ENCODE measurements at places on chromosomes 13 and 19. TPM values are rescaled to one million over a fixed set of nuclear protein-coding genes. Genes with fewer than 3 reads are reported as not detected.
A peak's percentile ranks its signal among the peaks of the same experiment; 100 is the strongest.

- no peak for DNase-seq
These were observed 8.1 kb downstream of the POMP start for GRCh38 chr13:28666897-28667488.

GRCh38 chr19:13165162-13165997, 15.2 kb downstream of the IER2 start:
- no peak for DNase-seq

GRCh38 chr13:59346999-59347723, 816.6 kb downstream of the DIAPH3 start:
- no peak for DNase-seq

GRCh38 chr19:6476155-6476895, 5.3 kb downstream of the DENND1C start:
- DNase-seq = peak; percentile 63

- no peak for DNase-seq
These were observed 165.2 kb downstream of the STK24 start for GRCh38 chr13:98411617-98412265.

DNA sequence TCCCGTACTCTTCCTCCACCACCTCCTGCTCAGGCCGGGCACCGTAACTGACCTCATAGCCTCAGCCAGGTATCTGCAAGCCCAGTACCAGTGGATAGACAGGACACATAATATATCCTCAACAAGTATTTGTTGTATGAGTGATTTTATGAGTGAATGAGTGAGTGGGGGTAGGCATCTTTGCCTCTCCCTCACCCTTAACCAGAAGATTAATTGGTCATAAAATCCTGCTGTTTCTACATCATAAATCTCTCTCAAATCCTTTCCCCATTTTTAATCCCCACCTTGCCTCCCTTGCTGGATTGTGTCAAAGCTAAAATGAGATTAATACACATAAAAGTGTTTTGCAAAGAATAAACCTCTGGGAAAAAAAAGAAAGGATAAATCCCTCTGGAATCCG, 44.4 kb upstream of the HMGB1 start:
- no peak for DNase-seq

DNA sequence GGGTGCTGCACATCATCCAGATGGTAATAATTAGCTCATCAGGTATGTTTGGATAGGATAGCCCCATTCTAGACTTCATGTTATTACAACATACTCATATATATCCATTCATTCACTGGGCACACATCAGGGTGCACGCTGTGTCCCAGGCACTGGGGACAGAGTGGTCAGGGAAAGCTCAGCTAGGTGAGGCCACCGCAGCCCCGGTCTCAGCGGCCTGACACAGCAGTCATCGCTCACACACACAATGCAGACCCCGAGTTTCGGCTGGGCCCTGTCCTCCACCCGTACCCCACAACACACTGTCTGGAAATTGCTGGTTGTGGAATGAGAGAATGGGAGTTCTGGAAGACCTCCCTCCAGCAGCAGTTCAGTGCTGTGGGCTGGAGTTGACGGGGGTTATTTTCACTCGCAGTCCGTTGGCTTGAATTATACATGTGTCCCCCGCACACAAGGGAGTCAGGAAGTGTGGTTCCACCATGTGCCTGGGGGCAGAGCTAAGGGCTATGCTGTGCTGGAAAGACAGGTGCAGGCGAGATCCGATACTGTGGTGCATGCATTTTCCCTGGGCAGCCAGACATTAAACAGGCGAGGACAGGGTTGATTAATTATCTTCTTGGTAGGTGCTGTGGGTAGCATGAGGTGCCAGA, 257.6 kb downstream of the TEX29 start:
- DNase-seq = no peak

DNA sequence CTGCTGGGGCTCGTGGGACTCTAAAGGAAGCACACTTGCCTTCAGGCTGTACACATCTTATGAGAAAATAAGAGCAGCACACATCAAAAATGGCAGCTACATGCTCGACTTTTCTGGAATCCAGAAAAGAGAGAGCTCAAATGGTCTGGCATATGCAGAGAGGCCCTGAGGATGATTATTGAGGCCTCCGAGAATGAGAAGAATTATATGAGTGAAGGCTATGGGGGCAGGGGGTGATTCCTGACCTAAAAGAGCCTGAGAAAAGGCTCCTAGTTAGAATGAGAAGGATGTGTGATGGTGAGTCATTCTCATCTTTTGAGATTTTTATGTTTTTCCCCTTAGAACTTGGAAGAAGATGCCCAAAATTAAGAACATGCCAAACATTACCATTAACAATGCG, 97.1 kb downstream of the HSPH1 start:
- DNase-seq = no peak

DNA sequence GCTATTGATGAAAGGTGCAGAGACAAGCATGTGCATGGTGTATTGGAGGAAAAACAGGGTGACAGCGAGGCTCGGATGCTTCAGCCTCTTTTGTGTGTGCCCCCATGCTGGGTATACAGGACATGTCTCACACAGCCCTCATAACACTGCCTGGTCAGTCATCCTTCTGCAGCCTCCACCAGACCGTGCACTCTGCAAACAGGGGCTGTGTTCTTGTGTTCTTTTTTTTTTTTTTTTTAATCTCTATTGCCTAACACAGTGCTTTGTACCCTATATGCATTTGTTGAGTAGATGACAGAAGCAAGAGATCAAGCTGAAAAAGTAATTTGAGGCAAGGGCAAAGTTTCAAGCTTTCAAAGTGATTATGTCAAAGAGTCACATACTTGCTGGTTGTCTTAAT, 367.2 kb upstream of the SLITRK1 start:
- DNase-seq = no peak

DNA sequence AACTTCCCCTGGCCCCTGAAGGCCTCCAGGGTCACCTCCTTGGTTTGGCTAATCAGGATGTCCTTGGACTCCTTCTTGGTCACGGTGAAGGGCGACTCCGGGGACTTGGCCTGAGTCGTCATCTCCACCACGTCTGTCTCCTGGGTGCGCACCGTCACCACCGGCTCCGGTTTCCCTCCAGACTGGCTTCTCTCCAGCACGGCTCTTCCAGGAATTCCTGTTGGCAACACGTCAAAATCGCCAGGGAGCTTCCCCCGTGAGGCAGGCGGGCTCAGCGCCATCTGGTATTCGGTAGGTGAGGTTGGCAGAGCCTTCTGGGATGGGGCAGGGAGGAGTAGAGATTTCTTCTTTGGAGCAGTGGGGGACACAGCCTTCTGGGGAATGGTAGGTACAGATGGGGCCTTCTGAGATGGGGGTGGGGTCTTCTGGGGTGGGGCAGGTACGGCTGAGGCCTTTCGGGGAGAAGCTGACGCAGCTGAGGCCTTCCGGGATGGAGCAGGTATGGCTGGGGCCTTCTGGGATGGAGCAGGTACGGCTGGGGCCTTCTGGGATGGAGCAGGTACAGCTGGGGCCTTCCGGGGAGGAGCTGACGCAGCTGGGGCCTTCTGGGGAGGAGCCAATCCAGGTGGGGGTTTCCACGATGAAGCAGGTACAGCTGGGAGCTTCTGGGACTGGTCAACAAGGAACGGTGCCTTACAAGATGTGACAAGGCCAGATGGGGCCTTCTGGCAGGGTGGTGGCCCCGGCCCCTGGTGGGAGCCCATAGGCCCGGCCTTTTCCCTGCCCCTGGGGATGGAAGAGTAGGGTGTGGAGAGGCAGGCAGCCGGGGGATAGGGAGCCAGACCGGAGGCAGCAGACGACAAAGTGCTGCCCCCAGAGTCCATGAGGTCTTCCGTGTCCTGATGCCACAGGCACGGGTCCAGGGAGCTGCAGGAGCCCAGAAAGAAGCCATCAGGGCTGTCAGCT, 3.8 kb downstream of the GARIN5B start:
- no peak for DNase-seq

BCL3 gene
- 6.6 TPM for total RNA-seq

Measured in G401 (cell line).